Brain (organoid and tissue), 16 donors: ENCODE measurements at places on chromosomes 6 and 20.
A peak's percentile ranks its signal among the peaks of the same experiment; 100 is the strongest.

DNA sequence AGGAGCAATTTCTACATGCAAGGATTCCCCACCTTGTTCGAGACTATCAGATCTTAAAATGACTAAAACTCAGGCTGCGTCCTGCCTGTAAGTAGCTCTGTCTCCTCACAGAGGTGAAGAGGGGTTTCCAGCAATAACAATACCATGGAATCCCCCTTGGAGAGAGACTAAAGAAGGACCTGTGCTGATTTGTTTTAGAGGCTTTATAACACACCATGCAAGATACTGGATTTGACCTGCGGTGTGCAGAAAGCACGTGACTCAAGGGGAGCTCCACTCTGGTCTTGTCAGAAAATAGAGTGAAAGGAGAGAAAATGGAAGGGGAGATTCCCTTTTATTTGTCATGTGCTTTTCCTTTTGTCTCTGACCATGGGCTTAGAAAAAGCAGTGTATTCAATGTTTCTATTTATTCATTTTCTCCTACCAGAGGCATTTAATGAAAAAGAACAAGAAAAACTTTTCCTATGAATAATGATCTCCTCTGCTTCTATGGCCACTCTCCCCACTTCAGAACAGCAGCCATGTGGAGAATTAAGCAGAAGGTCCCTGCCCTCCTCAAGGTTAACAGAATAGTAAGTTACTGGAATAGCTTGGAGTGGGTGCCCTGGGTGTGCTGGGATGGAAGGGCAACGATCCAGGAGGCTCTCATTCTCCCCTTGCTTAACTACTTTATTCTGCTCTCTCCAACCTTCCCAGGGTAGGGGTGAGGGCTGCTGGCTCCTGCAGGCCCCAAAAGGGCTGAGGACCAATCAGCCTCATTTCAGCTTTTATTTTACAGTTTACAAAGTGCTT lies 19.2 kb upstream of the MRPS10 start:
- no peak for DNase-seq

DNA sequence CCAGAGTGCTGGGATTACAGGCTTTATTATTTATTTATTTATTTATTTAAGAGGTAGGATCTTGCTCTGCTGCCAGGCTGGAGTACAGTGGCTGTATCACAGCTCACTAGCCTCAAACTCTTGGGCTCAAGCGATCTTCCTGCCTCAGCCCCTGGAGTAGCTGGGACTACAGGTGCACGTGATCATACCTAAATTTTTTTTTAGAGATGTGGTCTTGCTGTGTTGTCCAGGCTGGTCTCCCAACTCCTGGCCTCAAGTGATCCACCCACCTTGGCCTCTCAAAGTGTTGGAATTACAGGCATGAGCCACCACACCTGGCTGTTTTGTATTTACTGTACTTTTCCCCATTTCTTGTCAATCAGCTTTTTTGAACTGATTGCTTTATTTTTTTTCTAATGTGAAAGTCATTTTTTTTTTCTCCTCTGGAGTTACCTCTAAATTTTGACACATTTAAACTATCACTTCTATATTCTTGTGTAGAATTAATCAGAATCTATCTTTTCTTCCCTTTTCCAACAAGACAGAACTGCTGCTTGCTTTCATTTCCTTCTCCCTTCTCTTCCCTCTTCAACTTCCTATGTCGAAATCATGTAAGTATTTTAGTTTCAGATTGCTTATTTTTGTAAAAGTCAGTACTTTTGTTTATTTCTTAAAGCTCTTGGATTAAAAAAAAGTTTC lies 12.0 kb downstream of the PANK2 start:
- no peak for DNase-seq

- no peak for DNase-seq
Observed at GRCh38 chr20:38050686-38051085, 17.1 kb downstream of the RPRD1B start.

- DNase-seq: peak; percentile 39
Observed at GRCh38 chr20:51799401-51799860, 2.9 kb downstream of the SALL4 start.

DNA sequence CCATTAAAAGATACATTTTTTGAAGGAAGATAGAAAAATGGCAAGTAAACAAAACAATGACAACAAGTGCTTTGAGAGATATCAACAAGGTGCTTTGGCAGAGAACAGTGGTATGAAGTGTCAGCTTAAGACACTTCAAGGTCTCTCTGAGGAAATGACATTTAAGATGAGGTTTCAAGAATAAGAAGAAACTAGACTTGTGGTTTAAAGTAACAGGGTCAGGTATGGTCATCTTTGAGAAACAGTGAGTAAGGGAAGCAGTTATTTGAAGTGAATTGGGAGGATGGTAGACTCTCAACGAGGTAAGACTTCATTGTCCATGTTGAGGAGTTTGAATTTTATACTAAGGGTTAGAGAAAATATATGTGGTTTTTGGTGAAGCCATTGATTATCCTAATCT lies 77.8 kb downstream of the SYCP2L start:
- no peak for DNase-seq

- DNase-seq: no peak
Observed at GRCh38 chr20:23187751-23188150, 101.6 kb upstream of the CD93 start.

DNA sequence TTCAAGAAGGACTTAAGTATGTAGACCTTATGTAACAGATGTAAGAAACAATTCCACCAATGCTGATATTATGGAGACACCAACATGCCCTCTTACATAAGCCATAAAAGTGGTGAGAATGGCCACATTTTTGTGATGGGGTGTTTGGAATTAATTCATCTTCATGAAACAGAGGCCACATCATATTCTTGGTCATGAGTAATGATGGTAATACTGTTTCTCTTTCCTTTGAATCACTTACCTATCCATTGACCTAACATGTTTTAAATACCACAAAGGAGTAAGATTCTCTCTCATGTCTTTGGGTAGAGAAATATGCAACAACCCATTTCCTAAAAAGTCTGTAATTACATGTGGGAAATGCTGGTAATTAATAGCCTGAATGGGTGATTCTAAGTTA lies 545.4 kb upstream of the FLRT3 start:
- DNase-seq: no peak

- no peak for DNase-seq
Observed at GRCh38 chr20:36544134-36545018, 3.1 kb downstream of the MYL9 start.

- DNase-seq: no peak
Observed at GRCh38 chr6:26270486-26270861, 94.5 kb upstream of the BTN3A2 start.

GRCh38 chr6:154125421-154125820 lies 86.4 kb downstream of the OPRM1 start:
- DNase-seq: no peak

DNA sequence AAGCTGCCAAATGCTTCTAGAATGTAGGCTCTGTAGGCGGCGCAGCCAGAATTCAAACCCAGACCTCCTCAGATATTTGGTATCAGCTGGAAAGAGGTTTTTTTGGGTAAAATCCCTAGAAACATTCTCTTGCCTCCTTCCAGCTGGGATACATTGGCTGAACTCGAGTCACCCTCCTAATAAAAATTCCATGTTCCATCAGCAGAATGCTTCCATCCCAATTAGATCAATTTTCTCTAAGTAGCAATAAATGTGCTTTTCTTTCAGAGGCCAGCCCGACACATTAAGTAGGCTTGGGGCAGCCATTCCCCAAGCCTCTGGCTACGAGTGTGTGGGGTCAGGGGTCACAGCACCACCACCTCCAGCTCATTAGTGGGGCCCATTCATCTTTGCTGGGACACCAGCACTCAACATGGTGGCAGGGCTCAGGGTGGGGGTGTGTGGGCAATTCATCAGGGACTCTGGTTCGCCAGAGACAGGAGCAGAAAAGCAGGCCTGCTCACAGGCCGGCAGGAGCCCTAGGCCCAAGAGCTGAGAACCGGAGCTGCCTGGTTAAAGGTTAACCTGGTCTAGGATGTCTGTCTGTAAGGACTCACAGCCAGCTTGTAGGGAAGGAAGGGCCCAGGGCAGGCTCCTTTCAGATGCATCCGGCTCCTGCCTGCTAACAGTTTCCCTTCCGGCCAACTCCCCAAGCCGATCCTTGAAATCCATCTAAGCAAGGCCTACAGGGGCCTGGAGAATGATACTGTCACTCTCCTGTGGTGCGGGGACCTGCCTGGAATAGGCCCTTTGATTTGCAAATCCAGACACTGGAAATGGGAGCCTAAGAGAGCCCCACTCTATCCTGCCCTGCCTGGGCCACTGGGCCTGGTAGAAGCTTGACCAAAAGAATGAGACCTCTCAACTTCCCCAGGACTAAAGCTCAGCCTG lies 159.1 kb upstream of the TOP1 start:
- no peak for DNase-seq

GRCh38 chr6:94902974-94903628 lies 674.2 kb upstream of the MANEA start:
- no peak for DNase-seq

GRCh38 chr6:134714679-134715078 lies 235.2 kb downstream of the ALDH8A1 start:
- DNase-seq: no peak

DNA sequence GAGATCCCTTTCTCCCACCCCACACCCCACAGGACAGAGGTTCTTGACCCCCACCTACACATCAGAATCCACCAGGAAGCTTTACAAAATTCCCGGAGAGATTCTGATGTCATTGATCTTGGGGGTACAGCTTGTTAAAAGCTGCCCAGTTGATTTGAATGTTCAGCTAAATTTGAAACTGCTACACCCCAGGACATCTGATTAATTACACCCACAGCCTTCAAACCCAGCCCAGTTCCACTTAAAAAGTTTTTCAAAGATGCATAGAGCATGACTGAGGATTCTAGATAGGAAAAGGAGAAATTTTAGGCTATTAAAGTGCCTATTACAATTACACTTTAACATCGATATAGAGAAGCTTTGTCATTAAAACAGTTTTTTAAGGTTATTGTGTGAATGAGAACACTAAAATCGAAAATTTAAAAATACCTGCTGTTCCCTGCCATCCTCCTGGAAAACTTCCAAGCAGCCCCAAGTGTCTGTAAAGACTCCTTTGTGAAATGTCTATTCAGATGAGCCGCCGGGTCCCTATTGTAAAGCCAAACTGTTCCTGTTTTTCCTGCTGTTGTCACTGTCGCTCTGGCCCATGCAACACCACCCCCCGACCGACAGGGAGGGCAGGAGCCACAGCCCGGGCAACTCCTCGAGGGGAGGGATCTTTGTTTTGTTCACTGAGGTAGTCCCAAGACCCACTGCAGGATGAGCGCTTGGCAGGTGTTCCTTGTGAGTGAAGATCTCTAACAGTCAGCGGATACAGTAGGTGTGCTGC lies 132.5 kb upstream of the PHACTR3 start:
- DNase-seq: no peak

DNA sequence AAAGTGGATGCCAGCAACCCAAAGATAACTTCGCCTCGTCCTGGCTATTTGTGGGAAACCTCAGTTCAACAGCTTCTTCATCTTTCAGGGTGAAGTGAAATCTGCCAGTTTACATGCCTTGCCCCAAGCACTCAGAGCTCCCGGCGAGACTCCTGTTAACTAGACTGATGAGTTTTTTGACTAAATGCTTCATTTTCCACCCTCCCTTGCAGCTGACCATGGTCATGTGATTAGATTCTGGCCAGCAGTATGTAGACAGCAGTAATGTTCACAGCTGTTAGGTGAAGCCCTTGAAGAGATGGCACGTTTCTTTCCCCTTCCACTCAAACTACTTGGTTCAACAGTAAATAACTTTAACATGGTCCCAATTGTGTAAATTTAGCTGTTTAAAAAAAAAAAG lies 718.8 kb upstream of the FLRT3 start:
- no peak for DNase-seq

GRCh38 chr6:44475779-44476434 lies 88.4 kb downstream of the CDC5L start:
- peak; percentile 81 for DNase-seq

GRCh38 chr6:139820210-139820609 lies 445.8 kb upstream of the CITED2 start:
- no peak for DNase-seq

- no peak for DNase-seq
Observed at GRCh38 chr6:79378957-79379356, 144.5 kb upstream of the HMGN3 start.

- peak; percentile 81 for DNase-seq
Observed at GRCh38 chr20:54062812-54063280, 7.5 kb downstream of the BCAS1 start.

GRCh38 chr6:116842459-116842858 lies 13.6 kb upstream of the GPRC6A start:
- DNase-seq: no peak

GRCh38 chr20:36573103-36573797 lies at the start of gene TGIF2:
TGIF2 (plus strand) TSS chr20:36573597; CDS start chr20:36578775, 5,178 bp downstream.
- DNase-seq: peak; percentile 71

DNA sequence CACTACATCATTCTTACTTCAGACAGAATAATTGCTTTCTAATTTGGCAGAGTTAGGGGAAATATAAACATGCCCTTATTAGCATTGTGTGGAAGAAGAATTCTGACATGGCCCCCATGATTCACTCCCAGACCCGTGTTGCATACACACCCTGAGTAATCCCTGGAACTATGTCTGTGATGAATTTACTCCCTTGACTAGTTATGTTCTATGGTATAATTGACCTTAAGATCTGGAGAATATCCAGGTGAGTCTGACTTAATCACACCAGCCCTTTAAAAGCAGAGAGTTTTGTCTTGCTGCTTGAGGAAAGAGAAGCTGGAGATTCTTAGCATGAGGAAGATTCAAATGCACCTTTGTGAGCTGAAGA lies 262.9 kb downstream of the SOX4 start:
- DNase-seq: no peak

GRCh38 chr20:31979713-31980426 lies 11.9 kb downstream of the XKR7 start:
- peak; percentile 73 for DNase-seq

DNA sequence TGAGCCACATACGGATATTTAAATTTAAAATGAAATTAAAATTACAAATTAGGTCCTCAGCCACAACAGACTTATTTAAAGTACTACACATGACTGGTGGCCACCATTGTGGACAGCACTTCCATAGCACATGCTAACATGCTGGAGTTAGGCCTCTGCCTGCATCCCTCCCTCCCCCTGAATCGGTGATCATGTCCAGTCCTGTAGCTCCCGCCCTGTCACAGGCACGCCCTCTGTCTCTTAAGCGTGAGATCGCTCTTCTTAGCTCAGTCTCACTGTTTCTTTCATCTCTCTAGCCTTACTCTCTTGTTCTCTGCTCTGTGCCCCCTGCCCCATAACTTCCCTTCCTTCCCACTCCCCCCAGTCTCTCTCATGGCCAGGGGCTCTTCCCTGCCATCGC lies 28.9 kb downstream of the ELMO2 start:
- no peak for DNase-seq
